Caki2 (cell line): ENCODE measurements at places on chromosomes 5 and 9.
A peak's percentile ranks its signal among the peaks of the same experiment; 100 is the strongest.

GRCh38 chr9:110260911-110261310 lies 4.6 kb upstream of the TXN start:
- no peak for DNase-seq

- DNase-seq, result no peak
These were observed 42.8 kb downstream of the NRG2 start for GRCh38 chr5:140000332-140000731.

DNA sequence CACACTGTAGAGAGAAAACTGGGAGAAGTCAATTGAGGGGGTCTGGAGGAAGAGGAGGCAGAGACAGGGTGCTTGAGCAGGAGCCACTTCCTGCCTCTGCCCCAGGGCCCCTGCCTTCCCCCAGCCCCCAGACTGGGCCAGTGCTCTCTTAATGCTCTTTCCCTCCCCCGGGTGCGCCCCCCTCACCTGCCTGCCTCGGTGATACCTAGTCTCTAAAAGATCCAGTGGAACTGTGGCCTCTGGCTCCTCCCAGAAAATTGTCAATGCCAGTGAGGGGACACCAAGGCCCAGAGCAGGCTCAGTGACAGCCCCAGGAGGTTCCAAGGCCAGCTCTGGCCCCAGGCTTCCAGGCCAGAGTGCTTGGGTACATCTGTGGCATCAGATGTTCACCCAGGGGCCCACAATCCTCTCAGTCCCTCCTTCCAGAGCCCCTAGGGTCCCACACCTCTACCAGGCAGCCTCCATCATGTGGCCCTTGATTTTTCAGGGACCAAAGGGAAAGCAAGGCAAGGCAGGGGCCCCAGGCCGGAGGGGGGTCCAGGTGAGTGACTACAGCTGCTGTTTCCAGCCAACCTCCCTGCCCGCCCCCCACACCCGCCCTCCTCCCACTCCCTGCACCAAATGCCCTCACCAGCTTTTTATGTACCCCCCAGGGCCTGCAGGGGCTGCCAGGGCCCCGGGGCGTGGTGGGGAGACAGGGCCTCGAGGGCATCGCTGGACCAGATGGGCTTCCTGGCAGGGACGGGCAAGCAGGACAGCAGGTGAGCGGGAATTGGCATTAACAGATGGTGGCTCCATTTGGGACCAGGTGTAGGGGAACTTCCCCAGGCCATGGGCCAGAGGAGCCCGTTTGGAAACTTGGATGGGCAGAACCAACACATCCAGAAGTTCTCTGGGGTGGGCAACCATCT lies 33.1 kb upstream of the ORM1 start:
- DNase-seq, result no peak

DNA sequence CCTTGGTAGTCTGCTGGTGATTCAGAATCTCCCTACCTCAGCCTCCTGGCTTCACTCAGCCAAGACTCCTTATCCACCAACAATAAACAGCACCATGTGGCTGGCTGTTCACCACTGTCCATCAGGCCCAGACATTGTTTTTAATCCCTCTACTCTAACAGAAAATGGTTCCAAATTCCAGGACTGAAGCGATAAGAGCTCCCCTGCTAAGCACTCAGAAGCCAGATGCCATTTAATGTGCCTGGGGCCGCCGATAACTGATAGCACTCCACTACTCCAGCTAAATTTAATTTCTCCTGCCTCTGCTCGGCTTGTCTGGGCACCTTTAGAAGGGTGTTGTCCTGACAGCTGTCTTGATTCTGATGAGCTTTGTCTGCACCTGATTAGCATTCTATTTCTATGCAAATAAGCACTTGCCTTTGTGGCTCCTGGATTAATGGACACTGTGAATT lies 47.1 kb downstream of the ZNF622 start:
- DNase-seq, result no peak

- peak; percentile 41 for DNase-seq
These were observed 44.4 kb upstream of the AFAP1L1 start for GRCh38 chr5:149227168-149227826.

DNA sequence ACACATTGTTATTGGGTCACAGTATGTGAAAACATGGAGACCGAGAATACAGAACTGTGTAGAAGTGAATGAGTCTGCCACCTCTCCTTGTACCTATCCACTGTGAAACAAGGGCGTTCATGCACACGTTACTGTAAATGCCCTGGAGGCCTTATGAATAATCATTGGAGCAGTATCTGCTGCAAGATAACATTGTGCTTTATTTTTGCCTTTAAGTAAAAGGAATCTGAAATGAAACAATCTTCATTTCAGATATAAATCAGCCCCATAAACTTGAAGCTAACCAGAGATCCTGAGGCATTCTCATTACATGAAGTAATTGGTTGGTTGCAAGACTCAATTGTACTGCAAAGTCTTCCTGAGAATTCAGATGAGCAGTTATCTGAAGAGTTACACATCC lies 419.6 kb downstream of the KDM4C start:
- DNase-seq, result no peak
